ENCODE measurements at places on chromosomes 12 and 14.

DNA sequence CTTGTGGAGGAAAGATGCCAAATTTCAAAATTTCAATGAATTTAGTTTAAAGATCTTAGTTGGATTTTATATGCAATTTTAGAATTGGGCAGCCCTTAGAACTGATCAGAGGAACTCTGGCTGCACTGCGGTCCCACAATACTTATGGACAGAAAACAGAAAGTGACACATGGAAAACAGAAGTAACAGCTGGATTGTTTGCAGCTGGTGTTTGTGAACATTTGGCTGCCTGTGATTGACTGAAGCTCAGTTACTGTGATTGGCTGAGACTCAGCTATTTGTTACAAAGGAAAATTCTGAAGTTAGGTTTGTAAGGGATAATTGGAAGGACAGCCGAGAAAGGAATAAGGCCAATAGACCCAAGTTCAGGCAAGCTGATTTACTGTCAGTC lies 10.0 kb upstream of the KRT86 start:
- DNase-seq = no peak

DNA sequence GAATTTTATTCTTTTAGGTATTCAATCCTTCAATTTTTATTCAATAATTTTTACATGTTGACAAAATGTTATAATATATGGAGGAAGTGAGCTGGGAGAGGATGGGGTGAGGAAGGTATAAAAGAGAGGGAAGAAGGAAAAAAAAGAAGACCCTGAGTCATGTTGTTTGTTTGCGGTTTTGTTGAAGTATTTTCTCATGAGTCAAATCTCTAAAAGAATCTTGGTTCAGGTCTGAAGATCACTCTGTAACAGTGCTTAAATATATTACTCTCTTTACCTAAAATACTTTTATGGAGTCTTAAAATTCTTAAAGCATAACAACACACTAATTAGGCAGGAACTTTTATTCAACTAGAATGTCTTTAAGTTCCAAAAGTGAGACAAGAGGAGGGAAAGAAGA lies 489.6 kb upstream of the GARIN6 start:
- DNase-seq = no peak

DNA sequence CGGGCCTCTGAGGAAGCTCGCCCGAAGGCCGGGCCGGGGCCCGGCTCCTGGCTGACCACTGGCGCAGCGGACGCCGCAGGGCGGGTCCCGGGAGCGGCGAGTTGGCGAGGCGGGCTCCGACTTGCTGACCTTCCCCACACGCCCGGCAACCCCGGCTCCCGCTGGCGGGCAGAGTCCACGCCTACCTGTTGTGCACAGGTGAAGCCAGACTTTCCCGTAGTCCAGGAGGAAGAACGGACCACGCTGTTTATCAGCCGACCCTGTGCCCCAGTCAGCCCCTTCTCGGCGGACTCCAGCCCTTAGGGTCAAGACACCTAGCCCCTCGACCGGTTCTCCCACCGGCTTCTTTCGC lies 407 bp downstream of the HEATR5A start:
- DNase-seq = peak; percentile 53

DNA sequence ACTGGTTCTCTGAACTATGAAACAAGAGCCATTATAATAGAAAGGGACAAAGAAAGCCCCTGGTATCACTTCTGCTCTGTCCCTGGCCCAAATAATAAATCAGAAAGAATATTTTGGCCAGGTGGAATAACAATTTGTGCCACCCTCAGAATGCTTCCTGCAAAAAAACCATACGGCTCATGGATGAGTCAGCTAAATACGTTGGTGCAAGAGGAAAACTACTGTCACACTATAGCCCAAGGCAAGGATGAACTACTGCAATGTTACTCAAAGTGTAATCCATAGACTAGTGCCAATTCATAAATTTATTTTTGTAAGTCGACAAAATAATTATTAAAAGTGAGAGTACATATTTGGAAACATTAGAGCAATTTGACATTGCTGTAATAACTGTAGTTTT lies 68.2 kb downstream of the ANKS1B start:
- no peak for DNase-seq
